Esophagus muscularis mucosa (tissue), 4 donors: ENCODE measurements at places on chromosomes 5 and 9.
A peak's percentile ranks its signal among the peaks of the same experiment; 100 is the strongest.

DNA sequence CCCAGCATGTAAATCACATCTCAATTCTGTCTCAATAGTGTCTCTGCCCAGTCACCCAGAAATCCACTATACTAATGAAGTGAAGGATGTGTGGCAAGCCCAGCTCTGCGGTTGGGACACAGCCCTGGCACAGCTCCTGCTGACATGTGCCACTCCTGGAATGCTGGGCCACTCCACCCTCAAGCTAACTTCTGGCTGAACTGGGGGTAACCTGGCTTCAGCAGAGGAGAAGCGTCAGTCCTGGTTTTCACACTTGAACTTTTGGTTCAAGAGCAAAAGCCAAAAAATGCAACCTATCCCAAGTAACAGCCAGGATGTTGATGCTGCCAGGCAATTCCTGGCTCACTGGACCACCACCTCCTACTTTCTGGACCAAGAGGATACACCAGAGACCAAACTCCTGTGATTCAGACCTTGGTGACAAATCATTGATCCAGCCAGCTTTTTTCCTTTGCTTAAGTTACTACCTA lies 86.4 kb downstream of the ARRDC3 start:
- DNase-seq = peak; percentile 92

DNA sequence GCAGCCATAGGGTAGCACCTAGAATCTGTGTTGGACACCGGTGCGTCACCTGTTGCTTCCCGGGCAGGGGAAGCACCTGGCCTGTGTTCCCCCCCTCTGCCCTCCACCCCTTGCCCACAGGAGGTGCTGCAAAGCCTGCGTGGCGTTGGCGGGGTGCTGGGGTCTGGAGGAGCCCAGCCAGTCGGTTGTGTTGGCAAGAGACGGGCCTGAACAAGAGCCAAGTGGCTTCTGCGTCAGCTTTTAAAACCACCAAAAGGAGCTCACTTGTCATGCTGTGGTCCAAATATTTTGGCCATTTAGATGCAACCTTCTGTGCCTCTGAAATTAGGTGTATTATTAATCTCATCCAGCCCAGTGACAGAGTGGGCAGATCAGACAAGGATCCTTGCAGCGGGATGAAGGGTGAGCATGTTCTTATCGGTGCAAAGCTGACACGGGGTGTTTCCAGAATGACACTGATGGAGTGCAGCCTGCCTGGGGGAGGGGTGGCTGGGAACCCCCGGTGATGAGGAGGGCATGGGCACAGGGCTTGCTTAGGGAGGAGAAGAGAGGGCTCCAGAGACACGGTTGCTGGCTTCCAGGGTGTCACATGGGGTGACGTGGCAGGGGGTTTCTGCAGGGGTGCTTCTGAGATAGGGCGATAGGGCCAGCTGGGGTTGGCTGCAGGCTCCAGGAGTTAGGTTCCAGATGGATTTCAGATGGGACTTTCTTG lies 9.7 kb upstream of the RXRA start:
- no peak for DNase-seq

- DNase-seq = no peak
Observed at GRCh38 chr9:71253011-71253410, 131.6 kb upstream of the TRPM3 start.

DNA sequence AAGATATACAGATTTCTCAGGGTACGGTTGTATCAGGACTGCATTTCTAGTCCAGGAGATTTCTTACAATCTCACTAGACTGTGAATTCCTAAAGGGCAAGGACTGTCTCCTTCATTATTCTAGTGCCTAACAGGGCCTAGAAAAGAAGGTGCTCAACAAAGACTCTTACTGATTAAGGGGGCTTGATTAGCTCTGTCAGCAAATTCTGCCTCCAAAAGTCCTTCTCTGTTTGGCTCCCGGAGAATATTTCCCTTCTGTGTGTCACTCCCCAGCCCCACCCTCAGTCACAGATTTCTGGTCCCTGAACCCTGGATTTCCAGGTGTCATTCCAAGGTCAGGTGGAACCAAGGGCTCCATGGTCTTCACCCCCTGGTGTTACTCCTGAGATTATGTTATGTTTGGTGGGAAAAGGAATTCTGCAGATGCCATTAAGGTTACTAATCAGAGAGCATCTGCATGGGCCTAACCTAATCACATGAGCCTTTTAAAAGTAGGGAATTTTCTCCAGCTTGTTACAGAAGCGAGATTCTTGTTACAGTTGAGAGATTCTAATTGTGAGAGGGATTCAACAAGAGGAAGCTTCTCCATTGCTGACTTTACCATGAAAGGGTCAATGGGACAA lies 167.7 kb upstream of the LHFPL2 start:
- DNase-seq = no peak
